ENCODE measurements at places on chromosomes 2 and 18. TPM values are rescaled to one million over a fixed set of nuclear protein-coding genes. Genes with fewer than 3 reads are reported as not detected.
A peak's percentile ranks its signal among the peaks of the same experiment; 100 is the strongest.

The AAK1 gene
- 95.6 TPM for total RNA-seq

The TCF23 gene
- 0.39 TPM for total RNA-seq

The BOLL gene
- total RNA-seq: not detected

The SCN3A gene
- 2.4 TPM for total RNA-seq

The LYG1 gene
- 2.7 TPM for total RNA-seq

The INPP5D gene
- 21.1 TPM for total RNA-seq

The CPLX4 gene
- total RNA-seq: not detected

The FAM237A gene
- total RNA-seq: not detected

The GKN2 gene
- not detected for total RNA-seq

The AFF3 gene
- 15.7 TPM for total RNA-seq

The TBR1 gene
- not detected for total RNA-seq

The BUB1 gene
- 2.5 TPM for total RNA-seq

DNA sequence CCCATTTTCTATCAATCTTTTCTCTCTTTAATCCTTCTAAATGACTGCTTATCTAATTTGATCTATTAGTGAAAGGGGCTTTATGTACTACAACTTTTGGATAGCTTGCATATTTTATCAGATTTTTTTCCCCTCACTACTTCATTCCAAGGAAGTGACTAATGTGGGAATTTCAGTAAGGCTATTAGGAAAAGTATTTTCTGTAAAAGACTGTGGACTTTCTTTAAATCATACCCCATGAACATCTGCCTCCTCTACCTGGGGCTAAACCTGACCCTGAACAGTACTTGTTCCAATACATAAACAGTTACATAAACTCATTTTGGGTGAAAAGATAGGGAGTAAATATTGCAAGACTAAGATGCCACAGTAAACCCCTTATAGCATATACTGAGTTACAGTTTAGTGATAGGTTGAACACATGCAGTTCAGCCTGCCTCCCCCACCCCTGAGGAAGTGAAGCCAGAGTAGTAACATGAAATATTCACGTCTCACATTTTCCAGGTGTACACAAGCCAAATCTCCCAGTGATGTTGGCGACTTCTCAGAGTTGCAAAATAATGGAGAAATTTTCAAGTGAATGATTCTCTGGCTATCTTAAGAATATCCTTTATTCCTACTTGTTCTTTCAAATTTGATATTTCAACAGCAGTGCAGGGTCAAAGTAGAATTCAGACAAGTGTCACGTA is 590.9 kb upstream of the ZEB2 start:
- no peak for DNase-seq

GRCh38 chr2:182915369-182916326 is 49.2 kb upstream of the FRZB start:
- DNase-seq: no peak

- DNase-seq: no peak
These were observed 265.7 kb upstream of the NT5C1B start for GRCh38 chr2:18855027-18855426.

- DNase-seq: no peak
These were observed 112.2 kb downstream of the OSBPL6 start for GRCh38 chr2:178306352-178307073.

DNA sequence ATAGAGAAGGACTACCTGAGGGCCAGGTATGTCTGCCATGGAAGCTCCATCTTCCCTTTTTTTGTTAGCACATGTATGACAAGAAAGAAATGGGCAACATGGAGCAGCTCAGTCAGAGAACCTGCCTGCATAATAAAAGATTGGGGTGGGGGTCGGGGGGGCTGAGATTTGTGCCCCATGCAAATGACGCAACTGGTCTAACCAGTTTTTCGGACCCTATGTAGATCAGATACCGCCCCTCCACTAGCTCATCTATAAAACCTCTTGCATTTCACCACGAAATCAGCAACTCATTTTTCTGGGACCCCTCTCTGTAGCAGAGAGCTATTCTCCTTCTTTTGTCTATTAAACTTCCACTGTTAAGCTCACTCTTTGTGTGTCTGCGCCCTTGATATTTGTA is 657.2 kb downstream of the ERBB4 start:
- DNase-seq: no peak

DNA sequence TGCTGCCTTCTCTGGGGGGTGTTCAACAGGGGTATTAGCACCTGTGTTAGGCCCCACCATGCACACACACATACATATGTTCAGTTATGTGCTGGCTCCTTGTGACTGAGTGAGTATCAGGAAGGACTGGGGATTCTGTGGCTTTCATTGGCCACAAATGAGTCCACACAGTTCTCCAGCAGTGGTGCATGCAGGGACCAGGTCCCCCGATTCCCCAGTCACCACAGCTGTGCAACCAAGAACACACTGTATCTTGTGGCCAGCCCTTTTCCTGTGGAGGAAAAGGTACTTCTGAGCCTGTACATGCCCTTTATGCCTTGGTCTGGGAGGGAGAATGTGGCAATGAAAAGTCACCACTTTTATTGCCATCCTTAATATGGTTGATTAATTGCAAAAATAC is 74.9 kb upstream of the KLF7 start:
- no peak for DNase-seq

DNA sequence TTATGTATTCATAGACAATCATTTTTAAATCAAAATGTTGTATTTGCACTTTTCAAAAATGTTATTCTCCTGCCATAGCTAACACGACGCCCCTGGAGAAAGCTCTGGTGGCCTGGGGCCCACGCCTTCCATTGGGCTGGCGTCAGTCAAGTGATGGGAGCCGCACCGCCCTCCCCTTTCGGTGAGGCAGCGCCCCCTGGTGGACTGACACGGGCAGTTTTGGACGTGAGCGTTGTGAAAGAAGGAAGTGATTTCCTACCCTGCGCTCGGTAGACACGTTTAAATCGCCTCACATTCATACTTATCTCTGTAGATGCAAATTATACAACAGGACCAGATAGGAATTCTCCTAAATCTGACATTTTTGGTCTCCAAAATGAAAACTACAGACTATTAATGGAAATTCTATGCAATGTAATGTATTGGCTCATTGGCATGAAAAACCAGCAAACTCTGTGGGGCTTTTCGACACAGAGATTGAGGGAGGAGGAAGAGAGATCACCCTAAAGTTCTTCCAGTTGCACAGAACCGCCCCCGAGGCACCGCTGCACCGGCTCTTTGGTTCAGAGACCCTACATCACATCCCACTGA is 326.2 kb upstream of the SOX11 start:
- peak; percentile 55 for DNase-seq

- no peak for DNase-seq
These were observed 37.2 kb downstream of the CASP10 start for GRCh38 chr2:201220102-201220570.

GRCh38 chr2:228613133-228613850 is 431.8 kb upstream of the SPHKAP start:
- no peak for DNase-seq

DNA sequence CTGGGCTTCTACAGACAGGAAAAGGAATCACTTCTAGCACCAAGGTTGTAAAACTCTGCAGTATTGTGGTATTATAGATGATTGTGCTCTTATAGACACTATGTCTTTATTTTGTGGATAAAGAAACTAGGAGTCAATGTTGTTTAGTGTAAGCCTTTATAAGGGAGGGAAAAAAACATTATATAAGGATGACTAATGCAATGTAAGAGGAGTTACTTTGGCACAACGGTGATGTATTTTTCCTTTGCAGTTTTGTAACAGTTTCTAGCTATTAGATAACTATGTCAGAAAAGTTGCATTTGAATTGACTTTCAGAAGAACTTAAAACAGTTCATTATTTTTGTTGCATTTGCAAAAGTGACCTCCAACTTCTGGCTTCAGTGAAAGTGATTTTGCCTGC is 545.4 kb downstream of the CCDC85A start:
- no peak for DNase-seq

GRCh38 chr2:2613279-2614199 is 282.5 kb upstream of the MYT1L start:
- peak; percentile 89 for DNase-seq

GRCh38 chr2:236164201-236164924 is 3.8 kb downstream of the GBX2 start:
- DNase-seq: peak; percentile 79

DNA sequence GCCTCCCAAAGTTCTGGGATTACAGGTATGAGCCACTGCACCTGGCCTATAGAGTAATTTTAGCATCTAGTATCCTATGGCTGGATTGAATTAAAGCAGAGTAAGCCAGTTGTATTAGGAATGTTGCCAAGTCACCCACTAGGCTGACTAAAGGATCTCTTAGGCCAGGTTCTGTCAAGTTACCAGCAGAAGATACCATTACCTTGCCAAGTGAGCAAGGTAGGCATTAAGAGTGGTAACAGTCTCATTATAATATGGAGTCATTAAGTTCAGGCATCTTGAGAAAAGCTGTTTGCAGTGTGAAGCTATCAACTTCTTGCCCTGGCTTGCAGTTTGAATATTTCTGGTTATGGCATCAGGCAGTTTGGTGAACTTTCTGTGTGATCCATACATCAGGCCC is 37.0 kb upstream of the MTCL1 start:
- no peak for DNase-seq

DNA sequence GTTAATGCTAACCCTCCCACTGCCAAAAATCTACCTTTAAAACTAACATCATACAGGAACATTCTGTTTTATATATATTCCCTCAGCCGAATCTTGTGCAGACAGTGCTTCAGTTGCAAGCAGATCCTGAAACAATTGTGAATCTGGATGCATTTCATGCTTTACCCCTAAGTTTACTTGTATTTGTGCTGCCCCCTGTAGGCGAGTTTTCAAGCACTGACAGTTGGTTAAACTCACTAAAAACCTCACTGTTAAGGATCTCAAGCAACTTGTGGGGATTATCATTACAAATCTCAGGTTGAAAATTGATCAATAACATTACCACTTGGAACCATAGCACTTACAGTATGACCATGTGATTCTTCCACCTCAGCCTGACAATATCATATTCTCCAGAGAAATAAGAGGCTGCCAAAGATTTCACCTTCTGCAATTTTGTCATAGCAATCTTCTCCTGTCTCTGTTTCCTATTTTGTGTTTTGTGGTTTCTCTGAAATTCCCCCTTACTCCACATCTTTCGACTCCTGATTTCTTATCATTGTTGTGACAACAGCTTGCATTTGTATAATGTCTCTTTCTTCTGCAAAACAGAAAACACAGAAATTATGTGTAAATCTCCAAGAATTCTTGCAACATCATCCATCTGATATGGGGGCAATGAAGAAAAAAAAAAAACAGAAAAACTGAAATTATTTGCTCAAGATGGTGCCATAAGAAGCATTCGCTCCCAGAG is 354.6 kb upstream of the SETBP1 start:
- DNase-seq: peak; percentile 59

DNA sequence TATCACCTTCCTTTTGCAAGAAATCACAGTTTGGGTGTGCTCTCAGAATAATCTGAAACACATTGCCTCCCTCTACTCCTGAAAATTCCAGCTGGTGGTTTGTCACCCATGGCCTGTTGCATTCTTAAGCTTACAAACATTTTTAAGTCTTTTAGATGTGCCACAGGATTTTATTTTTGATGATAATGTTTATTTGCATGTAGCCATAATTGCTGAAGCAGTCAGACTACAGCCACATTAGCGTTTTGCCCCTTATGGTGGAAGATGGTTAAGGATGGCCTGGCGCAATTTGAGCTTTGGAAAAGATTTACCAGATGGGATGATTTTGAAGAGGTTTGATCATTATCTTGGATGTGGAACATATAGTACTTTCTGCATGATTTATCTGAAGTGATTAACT is 439.5 kb downstream of the MEIS1 start:
- DNase-seq: no peak

DNA sequence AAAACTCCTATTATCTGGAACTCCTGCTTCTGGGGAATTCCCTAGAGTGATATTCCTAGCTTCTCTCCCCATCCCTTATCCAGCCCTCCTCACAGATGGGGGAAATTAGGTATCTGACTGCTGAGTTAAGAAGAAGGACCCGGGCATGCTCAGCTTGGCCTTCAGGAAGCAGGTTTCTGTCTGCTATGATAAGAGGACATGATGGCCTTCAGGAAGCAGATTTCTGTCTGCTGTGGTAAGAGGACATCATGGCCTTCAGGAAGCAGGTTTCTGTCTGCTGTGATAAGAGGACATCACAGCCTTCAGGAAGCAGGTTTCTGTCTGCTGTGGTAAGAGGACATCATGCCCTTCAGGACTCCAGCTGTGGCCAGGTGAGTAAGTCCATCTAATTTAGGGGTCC is 65.2 kb downstream of the PLEKHM3 start:
- no peak for DNase-seq

GRCh38 chr18:63701952-63702351 is 808 bp upstream of the SERPINB11 start:
- no peak for DNase-seq

DNA sequence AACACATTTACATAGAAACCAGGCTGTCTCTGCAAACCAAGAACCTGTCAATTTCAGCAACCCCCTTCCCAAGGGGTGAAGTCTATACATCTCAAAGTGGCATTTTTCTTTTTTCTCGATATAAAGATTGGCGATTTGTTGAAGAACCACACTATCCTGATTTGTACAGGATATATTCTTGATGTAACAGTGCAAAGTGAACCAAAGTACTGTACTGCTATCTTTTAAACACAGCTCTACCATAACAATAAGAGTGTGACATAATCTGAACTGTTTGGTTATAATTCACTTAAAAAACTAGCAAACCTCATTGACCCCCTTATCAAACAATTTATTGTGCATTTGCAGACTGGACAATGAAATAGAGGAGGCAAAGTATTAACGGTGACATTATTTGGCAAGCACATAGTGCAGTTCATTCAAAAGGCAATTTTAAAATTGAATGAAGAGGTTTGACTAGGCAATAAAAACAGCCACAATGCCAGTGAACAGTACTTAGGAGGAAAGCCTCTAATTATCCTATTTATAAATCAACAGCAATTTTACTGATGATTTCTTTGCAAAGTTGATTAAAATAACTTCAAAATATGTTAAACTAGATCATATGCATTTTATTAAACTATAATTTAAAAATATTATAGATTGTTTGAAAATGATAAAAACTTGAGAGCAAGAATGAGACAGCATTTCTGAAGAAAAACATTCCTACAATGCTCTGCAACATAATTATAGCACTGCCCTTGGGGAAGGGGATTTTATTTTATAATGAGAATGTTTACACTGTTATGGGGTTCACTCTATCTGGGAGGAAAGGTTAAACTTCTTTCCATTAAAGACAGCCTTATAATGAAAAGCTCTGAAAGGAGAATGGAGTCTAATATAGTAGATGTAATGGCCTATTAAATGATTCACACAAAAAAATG is 440.9 kb downstream of the ZEB2 start:
- no peak for DNase-seq

- DNase-seq: no peak
These were observed 21.8 kb downstream of the ATAD2B start for GRCh38 chr2:23905155-23905554.

DNA sequence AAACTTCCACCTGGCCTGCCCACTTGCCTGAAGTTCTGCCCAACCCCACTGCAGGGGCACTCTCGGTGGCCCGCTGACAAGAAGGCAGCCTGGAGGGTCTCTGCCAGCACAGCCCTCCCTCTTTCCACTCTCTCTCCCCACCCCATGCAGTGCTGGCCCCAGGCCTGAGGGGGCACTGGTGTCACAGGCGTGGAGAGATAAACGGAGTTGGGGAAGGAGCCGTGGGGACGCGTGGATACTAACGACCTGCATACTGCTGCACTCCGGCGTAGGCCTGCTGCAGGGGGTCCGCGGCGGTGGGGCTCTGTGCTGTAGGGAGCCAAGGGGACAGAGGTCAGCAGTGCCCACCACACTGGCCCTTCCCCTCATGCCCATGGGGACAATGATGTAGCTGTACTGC is 299.3 kb downstream of the CELF4 start:
- DNase-seq: no peak

Measured in aorta (tissue), 5 donors.